ENCODE measurements at places on chromosomes 16 and 17.
A peak's percentile ranks its signal among the peaks of the same experiment; 100 is the strongest.

GRCh38 chr16:86951831-86952598 is 365.2 kb downstream of the C16orf95 start:
- peak; percentile 97 for DNase-seq

DNA sequence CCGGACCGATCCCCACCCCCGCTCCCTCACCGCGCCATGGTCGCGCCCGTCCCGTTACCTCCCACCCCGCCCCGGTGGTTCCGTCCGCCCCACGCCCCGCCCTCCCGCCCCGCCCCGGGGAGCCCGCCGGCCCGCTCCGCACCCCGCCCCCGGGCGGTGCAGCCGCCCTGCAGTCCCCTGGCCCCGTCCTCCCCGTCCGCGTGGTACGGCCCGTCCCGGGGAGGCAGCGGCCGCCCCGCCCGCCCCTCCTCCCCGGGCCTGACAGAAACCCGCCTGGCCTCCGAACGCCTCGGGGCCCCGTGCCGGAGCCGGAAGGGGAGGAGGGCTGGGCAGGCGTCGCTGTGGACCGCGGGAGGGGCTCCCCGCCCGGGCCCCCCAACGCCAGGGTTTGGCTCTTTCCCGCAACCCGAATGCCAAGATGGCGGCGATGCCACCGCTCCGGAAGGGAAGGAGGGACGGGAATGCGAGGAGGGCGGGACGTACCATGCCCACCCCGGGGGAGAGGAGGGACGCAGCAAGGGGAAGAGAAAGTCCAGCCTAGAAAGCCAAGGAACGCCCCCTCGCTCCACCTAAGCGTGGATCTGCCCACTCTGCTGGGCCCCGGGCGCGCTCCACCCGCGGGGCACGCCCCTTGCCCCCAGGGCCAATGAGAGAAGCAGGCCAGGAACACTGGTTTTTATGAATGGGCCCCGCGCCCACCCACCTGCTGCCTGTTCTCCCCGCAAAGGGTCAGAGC is at the start of gene PIP4K2B:
TSS of gene PIP4K2B (minus strand) at position 56 of the 736 bp plus-strand sequence. CDS start 132 bp downstream, outside the sequence.
- DNase-seq: peak; percentile 98

DNA sequence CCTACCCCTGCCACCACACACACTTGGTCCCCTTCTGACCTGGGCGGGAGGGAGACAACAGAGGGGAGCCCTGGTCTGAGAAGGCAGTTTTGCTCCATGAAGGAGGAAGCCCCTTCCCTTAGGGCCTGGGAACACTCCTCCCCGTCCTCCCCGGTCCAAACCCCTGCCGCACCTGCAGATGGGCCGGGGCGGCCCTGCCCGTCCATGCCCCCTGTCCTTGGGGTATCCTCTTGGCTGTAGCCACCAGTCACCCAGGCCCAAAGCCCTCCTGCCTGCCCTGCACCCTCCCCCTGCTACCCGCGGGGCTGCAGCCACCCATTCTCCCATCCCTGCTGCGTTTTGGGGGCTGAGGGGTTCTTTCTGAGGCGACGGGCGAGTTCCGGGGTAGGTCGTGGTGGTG is 33.9 kb downstream of the GSE1 start:
- DNase-seq: no peak

DNA sequence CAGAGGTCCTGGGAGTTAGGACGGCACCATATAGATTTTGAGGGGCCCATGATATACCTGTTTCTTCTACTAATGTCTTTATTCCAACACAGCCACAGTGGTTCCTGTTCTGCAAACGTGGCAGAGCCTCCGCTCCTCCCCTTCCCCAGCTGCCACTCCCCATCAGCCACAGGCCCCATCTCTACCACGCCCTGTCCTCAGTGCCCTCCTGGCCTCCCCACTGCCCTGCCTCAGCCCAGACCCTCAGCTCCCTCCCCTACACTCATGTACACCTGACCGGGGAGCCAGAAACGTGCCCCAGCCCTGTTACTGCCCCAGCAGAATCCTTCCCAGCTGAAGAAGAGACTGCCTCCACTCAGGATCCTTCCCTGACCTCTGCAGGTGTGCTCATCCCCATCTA is 11.9 kb upstream of the RBFOX3 start:
- DNase-seq: no peak

- DNase-seq: no peak
These were observed 9.1 kb downstream of the NLE1 start for GRCh38 chr17:35132816-35133550.

DNA sequence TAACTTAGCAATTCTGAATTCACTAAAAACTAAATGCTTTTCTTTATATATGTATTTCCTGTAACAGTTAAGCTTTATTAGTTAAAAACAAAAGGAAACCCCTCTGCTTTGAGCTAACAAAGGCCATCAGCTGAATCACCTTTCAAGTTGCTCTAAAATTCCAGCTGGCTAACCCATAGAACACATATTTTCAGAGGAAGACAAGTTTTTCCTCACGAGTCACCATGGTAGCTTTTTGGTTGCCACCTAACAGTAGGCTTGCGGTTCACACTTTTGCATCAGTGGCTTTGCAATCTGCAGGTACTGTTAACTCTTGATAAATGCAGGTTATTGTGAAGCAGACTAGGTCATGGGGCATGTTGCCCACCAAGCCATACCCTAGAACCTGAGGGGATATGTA is 57.6 kb upstream of the IRX5 start:
- DNase-seq: peak; percentile 10

GRCh38 chr17:2775206-2775605 is 21.0 kb upstream of the RAP1GAP2 start:
- no peak for DNase-seq

DNA sequence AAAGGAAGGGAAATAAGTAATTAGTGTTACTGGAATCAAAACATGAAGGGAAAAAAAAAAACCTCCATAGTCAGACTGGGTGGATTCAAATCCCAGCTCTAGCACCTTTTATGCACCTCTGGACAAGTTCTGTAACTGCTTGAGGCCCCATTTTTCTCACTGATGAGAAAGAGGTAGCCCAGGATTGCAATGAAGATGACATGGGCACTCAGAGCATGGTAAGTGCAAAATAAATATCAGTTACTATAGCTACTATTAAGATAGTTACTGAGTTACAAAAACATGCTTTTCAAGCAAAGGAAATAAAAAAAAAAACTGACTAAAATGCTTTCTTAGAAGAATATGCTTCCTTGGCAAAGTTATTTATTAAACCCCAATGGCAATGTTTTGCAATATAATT is 58.8 kb downstream of the CEP95 start:
- DNase-seq: peak; percentile 55

DNA sequence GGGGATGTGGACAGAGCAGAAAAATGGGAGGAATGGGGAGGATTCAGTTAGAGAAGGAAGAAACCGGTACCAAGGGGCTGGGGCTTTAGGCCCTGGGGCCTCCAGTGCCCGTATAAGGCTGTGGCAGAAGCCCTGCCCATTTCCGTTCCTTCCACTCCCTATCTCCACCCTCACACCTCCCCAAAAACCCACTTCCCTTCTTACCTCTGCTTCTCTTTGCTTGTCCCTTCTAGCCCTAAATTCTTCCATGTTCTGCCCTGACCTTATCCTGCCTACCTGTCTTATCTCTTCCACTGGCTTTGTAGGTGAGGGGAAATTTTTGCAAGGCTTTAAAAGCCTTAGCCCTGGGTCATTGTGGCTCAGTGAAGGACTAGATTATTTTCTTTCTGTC is 4.1 kb downstream of the RNF167 start:
- no peak for DNase-seq

DNA sequence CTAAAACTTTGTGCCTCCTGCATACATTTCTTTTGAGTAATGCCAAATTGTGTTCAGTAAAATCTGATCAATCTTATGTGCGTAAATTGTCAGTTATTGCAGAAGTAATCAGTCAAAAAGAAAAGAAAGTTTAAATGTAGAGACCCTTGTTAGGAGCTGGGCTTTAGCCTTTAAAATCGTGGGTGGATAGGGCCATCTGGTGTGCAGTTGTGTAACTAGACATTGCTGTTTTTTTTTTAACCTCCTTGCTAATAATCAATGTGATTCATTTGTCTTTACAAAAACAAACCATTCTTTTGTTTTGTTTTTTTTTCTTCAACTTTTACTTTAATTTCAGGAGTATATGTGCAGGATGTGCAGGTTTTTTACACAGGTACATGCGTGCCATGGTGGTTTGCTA is 5.3 kb upstream of the WWOX start:
- no peak for DNase-seq

- DNase-seq: peak; percentile 24
These were observed 18.8 kb upstream of the ASGR2 start for GRCh38 chr17:7133424-7133823.

- DNase-seq: no peak
These were observed 236.4 kb upstream of the EEF2KMT start for GRCh38 chr16:5333991-5334390.

GRCh38 chr16:397135-397661 is at the start of gene NME4:
NME4 (plus strand) TSS chr16:397199; CDS start chr16:397223, 24 bp downstream.
- DNase-seq: peak; percentile 77

GRCh38 chr16:57677622-57678369 is 9.7 kb downstream of the ADGRG3 start:
- DNase-seq: no peak

- peak; percentile 50 for DNase-seq
These were observed 83.5 kb downstream of the CDYL2 start for GRCh38 chr16:80720804-80721371.

GRCh38 chr16:12546918-12547607 is 256.6 kb downstream of the CPPED1 start:
- peak; percentile 13 for DNase-seq

DNA sequence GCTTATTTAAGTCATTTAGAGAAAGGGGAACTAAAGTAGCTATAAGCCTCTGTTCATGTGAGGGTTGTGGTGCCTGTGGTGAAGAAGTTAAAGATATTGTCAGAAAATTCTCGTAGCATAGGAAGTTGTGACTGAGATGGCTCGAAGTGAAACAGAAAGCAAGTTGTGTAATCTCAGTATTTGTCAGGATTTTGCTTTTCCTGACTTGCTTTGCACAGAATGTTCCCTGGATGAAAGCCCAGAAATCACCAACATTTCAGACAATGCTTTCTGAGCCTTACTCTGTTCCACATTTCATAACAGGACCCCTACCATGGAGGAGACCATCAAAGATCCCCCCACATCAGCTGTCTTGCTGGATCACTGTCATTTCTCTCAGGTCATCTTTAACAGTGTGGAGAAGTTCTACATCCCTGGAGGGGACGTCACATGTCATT is 10.6 kb downstream of the CALCOCO2 start:
- peak; percentile 87 for DNase-seq

- DNase-seq: peak; percentile 40
These were observed 31.7 kb downstream of the CLTC start for GRCh38 chr17:59651346-59651745.

DNA sequence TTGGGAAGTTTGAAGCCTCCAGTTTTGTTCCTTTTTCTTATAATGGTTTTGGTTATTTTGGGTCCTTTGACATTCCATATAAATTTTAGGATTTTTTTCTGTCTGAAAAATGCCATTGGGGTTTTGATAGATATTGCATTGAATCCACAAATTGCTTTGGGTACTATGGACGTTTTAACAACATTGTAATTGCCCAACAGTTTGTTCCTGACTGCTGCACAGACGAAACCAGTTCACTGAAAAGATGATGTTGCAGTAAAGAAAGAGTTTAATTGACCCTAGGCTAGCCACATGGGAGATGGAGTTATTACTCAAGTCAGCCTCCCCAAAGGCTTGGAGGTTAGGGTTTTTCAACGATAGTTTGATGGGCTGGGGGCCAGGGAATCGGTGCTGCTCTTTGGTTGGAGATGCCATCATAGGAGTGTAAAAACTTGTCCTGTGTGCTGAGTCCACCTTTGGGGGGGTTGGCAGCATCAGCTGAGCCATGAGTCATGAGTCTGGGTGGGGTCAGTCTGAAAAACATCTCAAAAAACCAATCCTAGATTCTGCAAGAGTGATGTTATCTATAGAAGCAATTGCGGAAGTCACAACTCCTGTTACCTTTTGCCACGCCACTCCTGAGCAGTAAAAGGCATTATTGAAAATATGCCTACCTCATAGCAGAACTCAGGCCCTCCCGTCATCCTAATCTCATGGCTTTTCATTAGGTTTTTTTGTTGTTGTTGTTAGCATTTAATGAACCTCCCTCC is 2.7 kb upstream of the PRSS41 start:
- DNase-seq: no peak

- no peak for DNase-seq
These were observed 20.0 kb downstream of the FBXO47 start for GRCh38 chr17:38947189-38947588.

DNA sequence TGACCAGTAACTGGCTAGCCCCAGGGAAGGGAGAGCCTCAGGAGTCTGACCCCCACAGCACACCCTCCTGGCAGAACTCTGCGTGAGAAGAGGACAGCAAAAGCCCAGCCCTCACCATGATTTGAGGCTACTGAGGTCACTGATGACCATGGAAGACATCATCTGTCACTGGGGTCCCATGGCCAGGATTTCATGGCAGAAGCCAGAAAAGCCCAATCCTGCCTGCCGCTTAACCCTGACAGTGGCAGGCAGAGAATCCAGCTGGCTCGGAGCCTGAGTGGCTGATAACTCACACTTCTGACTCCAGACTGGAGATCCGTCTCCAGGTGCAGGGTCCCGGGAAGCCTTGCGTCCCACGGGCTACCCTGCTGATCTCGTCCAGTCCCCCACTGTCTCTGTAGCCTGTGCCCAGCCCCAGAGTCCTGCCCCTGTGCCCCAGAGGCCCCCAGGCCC is 17.5 kb downstream of the GRIN2C start:
- DNase-seq: peak; percentile 15

- no peak for DNase-seq
These were observed 10.0 kb downstream of the C16orf96 start for GRCh38 chr16:4566144-4566543.

DNA sequence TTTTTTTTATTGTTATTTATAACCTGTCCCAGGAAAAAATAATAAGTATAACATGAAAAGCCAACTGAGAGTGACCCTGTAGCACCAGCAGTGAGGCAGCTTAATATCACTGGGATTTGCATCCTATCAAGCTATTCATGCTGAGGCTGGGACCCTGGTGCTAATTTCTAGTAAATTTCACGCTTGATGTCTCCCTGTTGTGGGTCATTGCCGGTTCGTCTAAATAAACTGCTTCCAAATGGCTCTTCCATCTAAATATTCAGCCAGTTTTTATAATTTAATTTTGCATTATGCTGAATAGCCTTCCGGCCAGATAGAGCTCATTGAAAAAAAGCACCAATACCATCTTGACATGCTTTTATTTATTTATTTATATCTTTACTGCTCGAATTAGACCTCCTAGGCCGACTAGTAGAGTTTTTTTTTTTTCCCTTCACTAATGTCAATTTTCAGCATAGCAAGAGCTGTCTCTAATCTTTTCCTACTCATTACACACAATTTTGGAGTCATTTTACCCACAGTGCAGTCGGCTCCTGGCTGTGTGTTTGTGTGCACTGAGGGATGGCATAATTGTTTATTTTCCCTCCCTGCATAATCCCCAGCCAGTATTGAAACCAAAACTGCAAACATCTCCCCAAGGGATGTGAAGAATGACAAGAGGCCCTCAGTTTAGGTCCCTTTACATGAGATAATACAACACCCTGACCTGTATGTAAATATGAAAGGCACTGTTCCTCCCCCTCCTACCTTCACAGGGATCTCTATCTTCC is 168.8 kb downstream of the AATF start:
- no peak for DNase-seq

DNA sequence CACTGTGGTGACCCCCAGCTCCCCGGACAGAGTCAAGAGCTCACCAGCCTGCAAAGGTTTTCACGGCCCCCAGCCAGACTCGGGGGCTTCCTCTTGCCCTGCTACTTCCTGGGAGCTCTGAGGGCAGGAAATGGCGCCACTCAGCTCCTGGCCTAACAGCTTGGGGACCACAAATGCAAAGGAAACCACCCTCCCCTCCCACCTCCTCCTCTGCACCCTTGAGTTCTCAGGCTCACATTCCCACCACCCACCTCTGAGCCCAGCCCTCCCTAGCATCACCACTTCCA is 375 bp upstream of the SPN start:
- DNase-seq: no peak

- DNase-seq: peak; percentile 96
These were observed 708.0 kb upstream of the SOX9 start for GRCh38 chr17:71412803-71413202.

GRCh38 chr17:53837131-53837530 is 14.4 kb downstream of the KIF2B start:
- DNase-seq: peak; percentile 3

All from GM23248 (cell line).